NCI-H748 treated with DMSO at 0.1 percent for 48 hours (cell line): ENCODE measurements at places on chromosomes 11 and 22.

- no peak for DNase-seq
Measured at GRCh38 chr11:120128392-120129119, 9.4 kb downstream of the TRIM29 start.

GRCh38 chr11:35461917-35462538 is 42.7 kb upstream of the SLC1A2 start:
- no peak for DNase-seq

DNA sequence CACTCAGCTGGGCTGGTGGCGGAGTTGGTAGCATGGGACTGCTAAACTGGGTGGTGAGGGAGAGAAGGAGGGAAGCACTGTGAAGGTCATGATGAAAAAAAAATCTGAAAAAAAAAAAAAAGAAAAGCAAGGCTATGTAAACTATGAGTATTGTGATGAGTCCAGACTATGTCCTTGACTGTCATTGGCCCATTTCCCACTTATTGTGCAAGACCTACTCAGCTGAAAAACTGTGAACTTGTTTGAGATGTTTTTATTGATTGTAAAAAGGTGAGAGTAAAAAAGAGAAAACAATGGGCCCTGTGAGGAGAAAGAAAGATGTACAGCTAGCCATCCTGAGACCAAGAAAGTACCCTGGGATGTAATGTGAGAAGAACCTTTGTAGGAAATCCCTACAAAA is 798.4 kb upstream of the TENM4 start:
- no peak for DNase-seq

- peak; percentile 11 for DNase-seq
Measured at GRCh38 chr11:63999349-64000025, 13.2 kb downstream of the OTUB1 start.

DNA sequence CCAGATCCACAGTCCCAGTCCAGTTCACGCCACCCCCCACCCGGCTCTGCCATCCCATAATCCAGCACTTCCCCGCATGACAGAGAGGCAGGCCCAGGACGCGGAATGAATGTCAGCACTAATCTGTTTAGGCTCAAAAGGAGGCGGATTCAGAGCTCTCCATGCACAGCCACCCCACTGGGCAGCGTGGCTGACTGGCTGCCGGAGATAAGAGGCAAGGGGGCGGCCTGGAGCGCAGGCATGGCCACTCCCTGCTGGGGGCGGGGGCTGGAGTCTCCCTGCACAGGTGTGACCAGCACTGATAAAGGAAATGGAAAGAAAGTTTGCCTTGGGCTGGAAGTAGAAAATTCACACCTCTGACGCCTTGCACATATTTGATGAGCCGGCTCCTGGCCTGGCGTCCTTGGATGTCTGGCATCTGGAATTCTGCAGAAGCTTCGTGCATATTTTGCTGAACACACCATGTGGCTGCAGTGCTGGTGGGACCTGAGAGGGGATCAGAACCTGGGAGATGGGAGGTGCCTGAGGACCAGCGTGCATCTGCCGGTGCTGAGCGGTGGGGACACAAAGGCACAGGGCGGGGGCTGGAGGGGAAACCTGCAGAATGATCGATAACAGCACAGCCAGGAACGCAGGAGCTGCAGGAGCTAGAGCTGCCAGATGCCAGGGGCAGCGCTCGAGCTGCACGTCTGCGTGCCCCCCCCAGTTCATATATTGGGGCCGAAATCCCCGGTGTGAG is 344.4 kb downstream of the CTTN start:
- no peak for DNase-seq

GRCh38 chr11:71423181-71423790 is 24.9 kb downstream of the DHCR7 start:
- no peak for DNase-seq

- no peak for DNase-seq
Measured at GRCh38 chr22:42069801-42070516, 653 bp downstream of the NAGA start.

DNA sequence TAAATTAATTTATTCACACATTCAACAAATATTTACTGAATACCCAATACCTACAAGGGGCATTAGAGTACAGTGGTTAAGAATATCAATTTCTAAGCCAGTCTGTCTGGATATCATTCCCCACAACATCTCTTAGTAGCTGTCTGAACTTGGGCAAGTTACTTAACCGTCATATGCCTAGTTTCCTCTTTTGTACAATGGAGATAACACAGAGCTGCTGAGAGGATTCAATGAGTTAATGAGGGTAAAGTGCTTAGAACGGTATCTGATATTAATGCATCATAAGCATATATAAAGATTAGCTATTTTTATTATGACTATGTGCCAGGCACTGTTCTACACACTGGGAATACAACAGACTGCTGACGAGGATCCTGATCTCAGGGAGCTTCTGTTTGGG is 116.4 kb downstream of the APOL5 start:
- no peak for DNase-seq

- no peak for DNase-seq
Measured at GRCh38 chr22:44574057-44574639, 76.1 kb upstream of the RTL6 start.

DNA sequence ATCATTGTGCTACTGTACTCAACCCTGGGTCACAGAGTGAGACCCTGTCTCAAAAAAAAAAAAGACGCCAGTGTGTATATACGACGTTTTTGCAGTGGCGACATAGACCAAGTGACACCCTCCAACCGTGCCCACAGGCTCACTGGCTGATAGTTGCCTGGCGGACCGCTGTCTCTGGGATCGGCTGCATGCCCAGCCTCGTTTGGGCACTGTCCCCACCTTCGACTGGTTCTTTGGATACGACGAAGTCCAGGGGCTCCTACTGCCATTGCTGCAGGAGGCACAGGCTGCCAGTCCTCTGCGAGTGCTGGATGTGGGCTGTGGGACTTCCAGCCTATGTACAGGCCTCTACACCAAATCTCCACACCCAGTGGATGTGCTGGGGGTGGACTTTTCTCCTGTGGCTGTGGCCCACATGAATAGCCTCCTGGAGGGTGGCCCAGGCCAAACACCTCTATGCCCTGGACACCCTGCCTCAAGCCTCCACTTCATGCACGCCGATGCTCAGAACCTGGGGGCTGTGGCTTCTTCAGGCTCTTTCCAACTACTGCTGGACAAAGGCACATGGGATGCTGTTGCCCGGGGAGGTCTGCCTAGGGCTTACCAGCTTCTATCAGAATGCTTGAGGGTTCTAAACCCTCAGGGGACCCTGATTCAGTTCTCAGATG is 1.3 kb downstream of the CSKMT start:
- no peak for DNase-seq

DNA sequence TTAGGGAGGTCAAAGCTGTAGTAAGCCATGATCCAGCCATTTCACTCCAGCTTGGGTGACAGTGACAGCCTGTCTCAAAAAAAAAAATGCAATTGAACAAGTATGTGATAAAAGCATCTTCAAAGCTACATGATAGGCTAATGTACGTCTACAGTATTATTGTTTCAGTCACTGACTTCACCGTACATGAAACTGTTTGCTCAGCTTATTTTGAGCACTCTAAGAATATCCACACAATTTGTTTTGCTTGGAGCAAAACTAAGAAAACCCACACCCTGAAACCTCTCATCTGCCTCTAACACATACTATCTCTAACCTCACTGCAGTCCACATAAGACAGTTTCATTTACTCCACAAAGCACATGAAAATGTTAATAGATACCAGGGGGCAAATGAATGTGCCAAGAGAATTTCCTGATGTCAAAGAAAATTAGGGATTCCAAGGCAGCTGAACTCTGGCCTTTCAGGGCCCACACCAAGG is 60.7 kb downstream of the KCNA4 start:
- no peak for DNase-seq

GRCh38 chr11:40722179-40722795 is 737.2 kb downstream of the LRRC4C start:
- DNase-seq: peak; percentile 0

- no peak for DNase-seq
Measured at GRCh38 chr11:123354371-123354975, 75.6 kb upstream of the GRAMD1B start.

DNA sequence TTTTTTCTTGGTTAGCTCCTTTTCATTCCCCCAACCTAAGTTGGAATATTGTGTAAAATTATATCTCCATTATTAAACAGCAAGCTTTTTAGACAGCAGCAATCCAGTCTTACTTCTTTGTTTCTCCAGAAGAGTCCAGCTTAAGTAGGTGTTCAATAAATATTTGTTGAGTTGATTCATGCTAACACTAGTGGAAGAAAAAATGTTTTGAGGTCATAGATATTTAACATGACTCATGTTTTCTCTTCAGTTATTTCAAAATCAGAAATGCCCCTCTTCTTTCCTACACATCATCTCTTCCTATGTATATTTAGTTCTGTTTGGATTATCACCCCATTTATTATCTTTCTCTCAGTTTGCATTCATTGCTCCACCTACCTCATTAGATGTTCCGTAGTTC is 20.3 kb downstream of the CCDC83 start:
- no peak for DNase-seq

DNA sequence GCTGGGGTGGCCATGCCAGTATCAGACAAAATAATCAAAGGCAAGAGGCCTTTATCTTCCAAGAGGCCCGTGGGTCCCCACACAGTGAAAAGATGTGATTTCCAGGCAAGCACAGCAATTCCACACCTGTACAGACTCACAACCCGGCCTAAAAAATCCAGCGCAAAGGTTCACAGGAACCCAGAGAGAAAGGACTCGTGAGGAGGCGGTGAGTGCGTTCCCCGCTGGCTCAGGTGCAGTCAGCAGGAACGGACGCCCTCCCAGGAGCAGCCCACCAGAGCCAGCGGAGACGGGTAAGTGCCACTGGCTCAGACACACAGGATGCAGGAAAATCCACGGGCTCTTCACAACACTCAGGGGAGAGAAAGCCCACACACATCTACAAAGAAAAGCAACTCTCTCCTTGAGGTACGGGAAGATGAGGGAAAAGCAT is 4.4 kb downstream of the TOLLIP start:
- no peak for DNase-seq

DNA sequence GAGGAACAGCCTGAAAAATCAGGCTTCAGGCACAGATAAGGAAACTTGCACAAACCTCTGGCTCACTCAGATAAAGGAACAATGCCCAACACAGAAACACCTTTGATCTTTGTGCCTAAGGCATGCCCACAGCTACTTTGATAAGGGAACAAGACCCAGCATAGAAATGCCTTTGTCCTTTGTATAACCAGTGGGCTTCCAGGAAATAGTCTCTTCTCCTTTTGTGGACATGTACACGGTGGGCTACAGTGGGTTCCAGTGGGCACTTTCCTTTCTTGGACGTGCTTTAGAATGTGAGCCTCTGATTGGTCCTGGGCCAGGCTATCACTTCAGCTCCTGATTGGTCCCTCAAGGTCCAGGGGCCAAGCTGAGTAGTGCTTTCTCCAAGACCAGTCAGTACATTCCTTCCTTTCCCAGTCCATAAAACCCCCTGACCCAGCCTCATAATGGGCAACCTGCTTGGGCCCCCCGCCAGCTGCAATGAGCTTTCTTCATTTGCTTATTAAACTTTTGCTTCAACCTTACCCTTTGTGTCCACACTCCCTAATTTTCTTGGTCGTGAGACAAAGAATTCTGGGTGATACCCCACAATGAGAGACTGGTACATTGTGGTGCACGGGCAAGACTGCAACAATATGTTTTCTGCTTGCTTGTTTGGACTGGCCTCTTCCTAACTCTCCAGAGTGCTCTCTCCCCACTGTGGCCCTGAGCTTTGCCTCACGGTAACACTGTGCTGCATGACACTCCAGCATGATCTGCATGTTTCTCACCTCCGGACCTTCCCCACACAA is 1.7 kb upstream of the CABIN1 start:
- DNase-seq: no peak

GRCh38 chr11:133988686-133989410 is 32.1 kb upstream of the IGSF9B start:
- DNase-seq: no peak

DNA sequence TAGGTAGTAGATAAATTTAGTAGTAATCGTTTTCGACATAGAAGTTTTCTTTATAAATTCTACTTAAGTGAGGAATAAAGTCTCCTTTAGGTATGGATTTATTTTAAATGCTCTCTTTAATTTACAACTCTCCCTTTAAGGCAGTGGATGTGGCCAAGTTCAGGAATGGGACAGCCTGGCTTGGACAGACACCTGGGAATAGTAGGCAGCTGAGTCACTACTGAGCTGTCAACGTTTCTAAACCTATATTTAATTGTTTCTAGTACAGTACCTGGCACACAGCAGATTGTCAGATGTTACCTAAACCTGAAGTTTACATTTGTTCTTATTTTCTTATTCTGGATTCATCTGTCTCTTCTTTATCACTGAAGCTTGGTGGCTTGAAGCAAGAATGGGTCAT is 85.1 kb downstream of the DEPDC5 start:
- no peak for DNase-seq

DNA sequence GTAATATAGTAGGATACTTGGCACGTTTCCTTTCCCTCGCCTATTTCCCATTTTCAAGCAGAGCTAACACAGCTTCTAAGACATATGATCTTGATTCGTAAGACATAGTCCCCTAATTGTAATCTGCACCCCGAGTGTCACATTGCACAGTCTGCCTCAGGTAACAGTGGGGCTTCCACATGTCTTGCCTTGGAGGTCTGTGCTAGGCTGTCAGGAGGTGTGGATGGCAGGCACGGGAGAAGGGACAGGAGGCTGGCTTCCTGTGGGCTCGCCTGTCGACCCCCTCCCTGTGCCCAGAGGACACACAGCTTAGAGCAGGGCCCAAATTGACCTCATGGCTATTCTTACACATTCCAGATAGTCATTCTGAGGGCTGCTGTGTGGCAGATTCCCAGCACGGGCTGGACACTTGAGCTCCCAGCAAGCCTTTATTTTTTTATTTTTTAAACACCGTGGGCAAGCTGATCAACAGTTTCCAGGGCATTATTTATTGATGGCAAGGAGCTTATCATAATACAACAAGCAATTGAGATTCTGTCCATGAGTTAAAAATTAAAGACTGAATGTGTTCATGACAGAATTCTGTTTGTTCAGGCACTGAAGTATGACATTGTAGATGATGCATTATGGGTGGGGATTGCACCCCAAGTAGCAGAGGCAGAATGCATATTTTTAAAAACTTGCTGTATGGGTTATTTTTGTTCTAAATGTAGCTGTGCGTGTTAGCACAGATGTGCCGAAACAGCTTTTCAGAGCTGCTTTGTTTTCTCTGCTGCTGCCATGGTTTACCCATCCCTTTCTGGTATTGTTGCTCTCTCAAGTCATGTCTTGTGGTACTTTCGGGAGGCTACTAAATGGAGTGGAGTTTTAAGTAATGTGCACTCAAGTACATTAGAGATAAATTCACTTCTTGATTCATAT is 113.0 kb downstream of the ATXN10 start:
- no peak for DNase-seq

DNA sequence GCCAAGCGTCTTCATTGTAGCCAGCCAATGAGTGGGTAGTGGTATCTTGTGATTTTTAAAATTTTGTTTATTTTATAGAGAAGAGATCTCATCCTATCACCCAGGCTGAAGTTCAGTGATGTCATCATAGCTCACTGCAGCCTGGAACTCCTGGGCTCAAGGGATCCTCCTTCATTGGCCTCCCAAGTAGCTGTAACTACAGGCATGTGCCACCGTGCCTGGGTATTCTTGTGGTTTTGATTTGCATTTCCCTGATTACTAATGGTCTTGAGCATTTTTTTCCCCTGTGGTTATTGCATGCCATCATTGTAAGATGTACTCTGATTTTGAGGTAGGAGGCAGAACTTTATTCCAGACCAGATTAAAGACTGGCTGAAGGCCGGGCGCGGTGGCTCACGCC is 2.4 kb upstream of the DENND6B start:
- DNase-seq: no peak
